ENCODE measurements at places on chromosomes 7 and 10. TPM values are rescaled to one million over a fixed set of nuclear protein-coding genes. Genes with fewer than 3 reads are reported as not detected.

DPP6 gene
- total RNA-seq = not detected

GRID2IP gene
- total RNA-seq = not detected

CPA1 gene
- total RNA-seq = not detected

RAMP3 gene
- total RNA-seq = not detected

ORC5 gene
- total RNA-seq = 28.7 TPM

ZMIZ2 gene
- 22.9 TPM for total RNA-seq

SND1 gene
- total RNA-seq = 104 TPM

DENND2A gene
- total RNA-seq = 0.55 TPM

EVX1 gene
- 0.14 TPM for total RNA-seq

ALOX5 gene
- 0.83 TPM for total RNA-seq

P4HA1 gene
- total RNA-seq = 18.1 TPM

CFAP46 gene
- total RNA-seq = 1.3 TPM

MALRD1 gene
- not detected for total RNA-seq

CDHR1 gene
- 0.14 TPM for total RNA-seq

EMX2 gene
- not detected for total RNA-seq

PRSS58 gene
- total RNA-seq = not detected
